ENCODE measurements at places on chromosomes 16 and 17.

- DNase-seq = no peak
Measured at GRCh38 chr17:63631062-63631461, 8.8 kb downstream of the MAP3K3 start.

DNA sequence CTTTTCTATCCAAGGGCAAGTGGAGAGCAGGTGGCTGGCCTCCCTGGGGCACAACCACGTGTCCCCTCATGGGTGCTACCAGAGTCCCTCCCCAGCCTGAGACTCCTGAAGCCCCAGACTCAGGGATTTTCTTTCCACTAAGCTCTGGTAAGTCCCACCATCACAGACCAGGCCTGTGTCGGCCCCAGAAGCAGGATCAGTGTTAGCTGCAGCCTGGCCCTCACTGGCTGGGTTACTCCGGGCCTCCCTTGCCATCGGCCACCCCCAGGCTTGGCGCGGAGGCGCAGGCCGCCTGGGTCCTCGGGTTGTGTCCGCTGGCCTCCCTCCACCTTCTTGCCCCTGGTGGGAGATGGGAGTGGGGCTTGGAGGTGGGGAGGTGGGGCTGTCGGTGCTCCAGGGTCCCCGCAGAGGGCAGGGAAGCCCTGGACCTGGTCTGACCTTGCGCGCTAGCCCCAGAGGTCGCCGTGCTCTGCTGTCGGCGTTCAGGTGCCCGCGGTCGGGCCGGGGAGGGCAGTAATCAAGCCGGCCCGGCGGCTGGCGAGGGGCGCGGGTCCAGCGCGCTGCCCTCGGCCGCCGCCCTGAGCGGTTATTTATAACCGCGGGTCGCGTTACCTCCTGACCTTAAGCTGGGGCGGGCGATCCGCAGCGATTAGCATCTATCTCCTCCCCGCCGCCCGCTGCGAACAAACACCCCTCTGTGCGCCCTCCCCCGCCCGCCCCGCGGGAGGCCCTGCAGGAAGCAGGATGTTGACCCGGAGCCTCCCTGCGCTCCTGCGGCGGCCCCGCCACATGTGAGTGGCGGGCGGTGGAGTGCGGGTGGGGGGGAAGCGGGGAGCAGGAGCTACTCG is 78.1 kb upstream of the TOB1 start:
- peak; percentile 83 for DNase-seq

- DNase-seq = no peak
Measured at GRCh38 chr17:61574542-61575351, 16.3 kb downstream of the NACA2 start.

- no peak for DNase-seq
Measured at GRCh38 chr17:3318336-3318735, 20.2 kb upstream of the OR3A1 start.

- no peak for DNase-seq
Measured at GRCh38 chr17:77385750-77386501, 245.2 kb downstream of the SEC14L1 start.

- peak; percentile 8 for DNase-seq
Measured at GRCh38 chr16:9012848-9013507, 49.3 kb upstream of the USP7 start.

Data from activated naive CD8-positive, alpha-beta T cell treated with anti-CD3 and anti-CD28 coated beads, Interleukin-2, amount 50 U/mL, for 24 hours (primary cell).